Neural cell (in vitro differentiated cells): ENCODE measurements at places on chromosomes 1 and 21. TPM values are rescaled to one million over a fixed set of nuclear protein-coding genes. Genes with fewer than 3 reads are reported as not detected.

The S100A5 gene
- polyA plus RNA-seq: not detected in 2 replicates

The OLIG1 gene
- polyA plus RNA-seq: 0.98 and 1.4 TPM in 2 replicates

The ITLN1 gene
- polyA plus RNA-seq: not detected in 2 replicates

The PFKFB2 gene
- 9.3 and 9.8 TPM in 2 replicates for polyA plus RNA-seq

The BCAR3 gene
- 2.5 and 5.2 TPM in 2 replicates for polyA plus RNA-seq

The TPM3 gene
- 339 and 356 TPM in 2 replicates for polyA plus RNA-seq

The IGSF3 gene
- polyA plus RNA-seq: 81.1 and 81.4 TPM in 2 replicates

The FCRL1 gene
- not detected in 2 replicates for polyA plus RNA-seq

The DNAJC6 gene
- 47.1 and 47.8 TPM in 2 replicates for polyA plus RNA-seq

The GIPC2 gene
- polyA plus RNA-seq: 0.72 and 1.3 TPM in 2 replicates

The ACOT11 gene
- not detected in 2 replicates for polyA plus RNA-seq

The A3GALT2 gene
- 0.35 TPM in 1 of 2 replicates, not detected in the other for polyA plus RNA-seq

The GPR25 gene
- not detected in 2 replicates for polyA plus RNA-seq

The GBP6 gene
- polyA plus RNA-seq: not detected in 2 replicates

The ALX3 gene
- not detected in 2 replicates for polyA plus RNA-seq

The FLG2 gene
- not detected in 2 replicates for polyA plus RNA-seq

The LHX8 gene
- polyA plus RNA-seq: 8.8 and 11.1 TPM in 2 replicates

The CA6 gene
- not detected in 2 replicates for polyA plus RNA-seq

The OR2G6 gene
- polyA plus RNA-seq: not detected in 2 replicates

The CCNL2 gene
- 696 and 734 TPM in 2 replicates for polyA plus RNA-seq

The FOXO6 gene
- polyA plus RNA-seq: 0.59 and 3.2 TPM in 2 replicates

The TFF3 gene
- polyA plus RNA-seq: not detected in 2 replicates

The OR2T2 gene
- not detected in 2 replicates for polyA plus RNA-seq

The PDZK1IP1 gene
- polyA plus RNA-seq: not detected in 2 replicates

The EPRS1 gene
- polyA plus RNA-seq: 51.6 and 63.4 TPM in 2 replicates

The PLEKHO1 gene
- polyA plus RNA-seq: 203 and 213 TPM in 2 replicates

The DDR2 gene
- polyA plus RNA-seq: 0.69 and 0.76 TPM in 2 replicates

The PSMA5 gene
- 98.8 and 99.8 TPM in 2 replicates for polyA plus RNA-seq
